ENCODE measurements at places on chromosomes 12 and 14. TPM values are rescaled to one million over a fixed set of nuclear protein-coding genes. Genes with fewer than 3 reads are reported as not detected.

Gene ADAMTS20
- total RNA-seq = 0.98 TPM

Gene OR4E2
- not detected for total RNA-seq

Gene TRPV4
- total RNA-seq = 12.1 TPM

Gene ZFYVE1
- 3.9 TPM for total RNA-seq

Gene CACNA2D4
- total RNA-seq = 0.29 TPM

Gene PRB2
- total RNA-seq = 0.42 TPM

Gene NOC4L
- 23.2 TPM for total RNA-seq

Gene ACOT6
- total RNA-seq = not detected

Gene HOXC5
- 0.19 TPM for total RNA-seq

Gene SOAT2
- total RNA-seq = not detected

Gene FITM1
- total RNA-seq = 0.37 TPM

Gene CLEC1A
- not detected for total RNA-seq

Gene GSC
- 2.6 TPM for total RNA-seq

Gene DLK1
- not detected for total RNA-seq

Gene LRRK2
- total RNA-seq = 1.4 TPM

Gene MGP
- total RNA-seq = 10.9 TPM

Gene SSPN
- total RNA-seq = not detected

Gene CLEC9A
- not detected for total RNA-seq

Gene ALG10B
- 10.6 TPM for total RNA-seq

Gene TMEM63C
- total RNA-seq = 0.21 TPM

Gene MDP1
- 13.8 TPM for total RNA-seq

Gene BHLHE41
- 1.6 TPM for total RNA-seq

Gene RAB21
- 23.7 TPM for total RNA-seq

Gene SLCO1A2
- 0.21 TPM for total RNA-seq
